ENCODE measurements at places on chromosomes 12 and 14.

DNA sequence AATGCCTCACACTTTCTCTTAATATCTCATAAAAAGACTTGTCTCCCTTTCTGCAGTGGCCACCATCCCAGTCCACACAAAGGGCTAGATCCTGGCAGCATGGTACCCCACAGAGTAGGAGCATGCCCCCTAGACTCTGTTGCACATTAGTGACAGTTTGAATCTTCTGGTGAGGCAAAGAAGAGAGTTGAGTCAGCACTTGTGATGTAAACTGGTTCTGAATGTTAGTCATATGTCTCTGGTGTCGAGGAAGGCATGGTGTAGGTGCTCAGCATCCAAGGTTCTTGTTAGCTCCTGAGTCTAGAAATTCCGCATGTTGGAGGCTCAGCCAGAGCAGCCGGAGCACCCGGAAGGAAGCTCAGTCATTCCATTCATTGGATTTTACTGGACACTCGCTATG, 9.8 kb downstream of the TTC9 start:
- peak; percentile 21 for DNase-seq

DNA sequence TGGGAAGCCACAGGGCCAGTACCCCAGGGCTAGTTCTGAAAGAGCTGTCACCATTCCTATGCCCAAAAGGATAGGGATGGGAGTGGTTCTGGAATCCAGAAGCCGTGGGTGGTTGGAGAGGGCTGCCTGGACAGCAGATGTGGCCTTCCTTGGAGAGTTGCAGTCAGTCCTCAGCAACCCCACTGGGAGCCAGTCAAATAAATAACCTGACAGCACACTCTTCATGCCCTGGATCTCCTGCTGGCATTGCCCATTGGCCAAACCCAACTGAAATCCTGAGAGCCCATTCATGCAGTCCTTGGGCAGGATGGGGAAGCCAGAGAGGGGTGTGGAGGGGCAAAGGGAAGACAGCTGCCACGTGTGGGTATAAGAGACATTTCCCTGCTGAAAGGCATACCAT, 128.2 kb downstream of the PTPN11 start:
- DNase-seq, result no peak

GRCh38 chr14:45133683-45134050, 614 bp downstream of the FKBP3 start:
- DNase-seq, result no peak

DNA sequence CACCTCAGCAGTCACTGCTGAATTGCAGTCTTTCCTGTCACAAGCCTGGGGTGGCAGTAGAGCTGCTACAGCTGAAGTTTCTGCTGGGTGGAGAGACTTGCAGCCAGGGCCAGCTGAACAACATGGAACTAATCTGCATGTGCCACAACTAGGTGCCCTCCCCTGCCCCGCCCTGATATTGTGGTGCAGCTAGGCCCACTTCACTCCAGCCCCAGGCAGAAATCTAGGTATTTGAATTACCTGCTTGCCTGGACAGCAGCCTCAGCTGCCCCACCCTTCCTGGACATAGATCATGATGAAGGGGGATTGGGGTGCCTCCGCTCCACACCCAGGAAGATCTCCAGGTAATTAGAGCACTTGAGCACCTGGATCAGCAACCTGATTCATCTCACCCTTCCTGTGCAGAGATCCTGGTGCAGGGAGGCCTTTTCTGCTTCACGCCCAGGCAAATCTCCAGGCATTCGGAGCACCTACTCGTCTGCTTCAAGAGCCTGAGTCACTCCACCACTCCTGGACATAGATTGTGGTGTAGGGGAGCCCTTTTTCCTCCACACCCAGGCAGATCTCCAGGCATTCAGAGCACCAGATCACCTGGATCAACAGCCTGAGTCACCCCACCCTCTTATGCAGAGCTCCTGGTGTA, 477.0 kb downstream of the SOX5 start:
- no peak for DNase-seq
